Activated CD4-positive, alpha-beta T cell treated with anti-CD3 and anti-CD28 coated beads for 36 hours (primary cell): ENCODE measurements at places on chromosomes 12 and 14.
A peak's percentile ranks its signal among the peaks of the same experiment; 100 is the strongest.

- DNase-seq: peak; percentile 73
These were observed 1.6 kb downstream of the CTDSP2 start for GRCh38 chr12:57844709-57845477.

DNA sequence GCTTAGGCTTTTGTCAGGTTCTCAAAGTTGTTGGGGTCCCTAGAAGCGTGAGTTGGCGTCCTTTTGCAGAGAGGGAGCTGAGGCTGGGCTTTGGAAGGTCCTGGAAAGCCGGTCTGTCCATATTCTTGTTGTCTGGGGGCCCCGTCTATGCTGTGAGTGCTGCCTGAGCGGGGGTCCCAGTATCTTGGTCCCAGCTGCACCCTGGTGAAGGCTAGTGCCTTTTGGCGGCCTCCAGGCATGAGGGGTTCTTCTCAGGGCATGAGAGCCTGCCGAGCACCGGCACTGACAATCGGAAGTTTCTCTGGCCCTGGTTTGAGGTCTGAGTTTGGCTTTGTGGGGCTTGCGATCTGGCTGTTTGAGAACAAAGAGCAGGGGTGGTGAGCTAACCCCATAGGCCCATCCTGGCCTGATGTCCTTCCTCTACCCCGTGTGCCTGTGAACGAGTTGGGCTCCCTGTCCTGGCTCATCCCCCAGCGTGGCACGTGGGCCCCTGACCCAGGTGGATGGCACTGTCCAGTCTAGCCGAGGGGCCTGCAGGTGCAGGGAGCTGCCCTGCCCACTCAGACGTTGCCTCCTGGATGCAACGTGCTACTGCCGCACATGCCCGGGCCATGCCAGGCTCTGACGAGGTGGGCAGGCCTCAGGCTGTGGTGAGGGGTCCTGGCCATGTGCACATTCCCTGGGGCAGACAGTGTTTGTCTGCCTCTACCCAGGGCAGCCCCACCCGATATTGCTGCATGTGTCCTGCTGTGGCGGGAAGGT, 3.9 kb downstream of the CEP170B start:
- no peak for DNase-seq

DNA sequence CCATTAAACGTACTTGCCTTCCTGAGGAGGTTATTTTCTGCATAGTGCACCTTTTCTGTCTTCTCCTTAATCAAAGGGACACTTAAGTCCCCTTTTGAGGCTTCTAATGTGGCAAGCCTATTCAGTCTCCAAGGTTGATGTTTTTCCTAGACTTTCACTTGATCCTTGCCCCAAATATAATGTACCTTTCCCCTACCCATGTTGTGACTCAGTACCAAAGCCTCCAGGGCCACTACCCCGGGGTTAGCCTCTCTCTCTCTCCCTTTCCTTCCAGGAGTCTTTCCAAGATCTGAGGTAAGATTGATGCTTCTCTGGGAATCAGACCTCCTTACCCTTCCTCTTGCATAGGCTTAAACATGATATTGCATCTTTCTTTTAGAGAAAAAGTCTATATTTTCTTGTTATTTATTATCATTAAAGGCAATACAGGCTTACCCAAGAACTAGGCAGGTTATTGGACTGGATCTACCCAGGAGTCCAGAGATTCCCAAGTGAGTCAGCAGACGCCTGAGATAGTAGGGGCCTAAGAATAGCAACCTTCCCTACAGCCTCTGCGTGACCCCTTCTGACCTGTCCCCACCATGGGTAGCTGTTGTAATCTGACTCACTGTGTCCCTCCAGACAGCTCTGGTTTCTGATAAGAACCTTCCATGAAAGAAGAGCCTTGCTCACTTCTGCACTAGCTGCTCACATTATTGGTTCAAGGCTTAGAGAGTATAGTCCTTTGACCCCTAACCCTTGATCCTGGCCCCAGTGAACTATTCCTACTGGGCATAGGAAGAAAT, 172.9 kb downstream of the ZFP36L1 start:
- no peak for DNase-seq

DNA sequence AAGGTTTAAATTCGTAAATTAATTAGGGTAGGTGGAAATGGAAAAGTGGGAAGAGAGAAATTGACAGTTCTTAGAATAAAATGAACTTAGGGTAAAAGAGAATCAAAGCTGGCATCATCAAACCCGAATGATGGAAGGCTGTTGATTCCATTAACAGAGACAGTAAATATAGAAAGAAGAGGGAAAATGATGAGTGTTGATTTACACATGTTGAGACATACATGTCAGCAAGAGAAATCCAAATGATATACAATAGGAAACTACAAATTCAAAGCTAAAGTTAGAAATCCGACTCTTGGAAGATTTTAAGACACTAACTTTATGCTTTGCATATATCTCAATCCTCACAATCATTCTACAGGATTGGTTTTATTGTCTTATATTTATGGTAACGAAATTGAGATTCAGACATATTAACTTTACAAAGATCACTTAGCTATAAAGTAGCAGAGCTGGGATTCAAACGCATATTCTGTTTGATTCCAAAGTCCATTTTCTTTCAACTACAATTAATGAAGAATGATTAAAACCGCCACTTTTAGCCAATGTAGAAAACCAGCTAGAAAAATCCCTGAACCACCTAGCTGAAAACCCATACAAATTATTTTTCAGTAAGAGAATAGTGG, 30.2 kb downstream of the LIMA1 start:
- DNase-seq: no peak

DNA sequence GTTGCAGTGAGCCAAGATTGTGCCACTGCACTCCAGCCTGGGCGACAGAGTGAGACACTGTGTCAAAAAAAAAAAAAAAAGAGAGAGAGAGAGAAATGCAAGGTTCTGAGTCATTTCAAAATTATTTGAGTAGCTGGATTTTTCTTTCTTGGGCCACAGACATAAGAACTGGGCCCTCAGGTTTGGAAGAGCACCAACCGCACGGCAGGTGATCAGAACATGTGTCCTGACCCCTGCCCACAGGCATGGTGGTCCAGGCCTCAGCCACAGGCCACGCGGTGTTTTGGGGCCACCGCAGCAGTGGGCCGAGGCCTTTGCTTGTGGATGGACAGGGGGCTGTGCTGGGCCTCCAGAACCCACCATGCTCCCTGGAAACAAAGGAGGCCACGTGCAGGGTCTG, 126.7 kb downstream of the CALM1 start:
- no peak for DNase-seq

GRCh38 chr12:11877869-11878780, 192.6 kb upstream of the BCL2L14 start:
- peak; percentile 32 for DNase-seq

DNA sequence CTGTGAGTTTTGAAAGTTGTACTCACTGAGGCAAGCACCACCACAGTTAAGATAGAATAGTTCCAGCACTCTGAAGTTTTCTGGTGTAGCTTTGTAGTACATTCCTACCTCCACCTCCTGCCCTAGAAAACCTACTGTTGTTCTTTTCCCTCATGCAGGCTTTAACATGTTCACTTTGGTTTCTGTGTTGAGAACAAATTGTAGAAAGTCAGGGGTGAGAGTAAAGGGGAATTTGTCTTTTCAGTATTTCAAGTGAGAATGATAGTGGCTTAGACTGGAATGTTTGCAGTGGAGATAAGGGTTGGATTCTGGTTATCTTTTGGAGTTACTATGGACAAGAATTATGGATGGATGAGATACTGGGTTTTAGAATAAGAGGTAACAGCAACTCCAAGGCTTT, 67.2 kb downstream of the AEBP2 start:
- no peak for DNase-seq

GRCh38 chr14:75711105-75711795, 50.2 kb downstream of the TTLL5 start:
- peak; percentile 36 for DNase-seq

GRCh38 chr12:39144613-39145061, 239.2 kb upstream of the CPNE8 start:
- DNase-seq: no peak

- no peak for DNase-seq
These were observed 23.5 kb downstream of the KTN1 start for GRCh38 chr14:55603401-55603953.
